Upper lobe of right lung (tissue), 1 donor: ENCODE measurements at places on chromosomes 1 and 21. TPM values are rescaled to one million over a fixed set of nuclear protein-coding genes. Genes with fewer than 3 reads are reported as not detected.
A peak's percentile ranks its signal among the peaks of the same experiment; 100 is the strongest.

The NPR1 gene
- total RNA-seq: 69.4 TPM

The KCNA2 gene
- total RNA-seq: 0.64 TPM

DNA sequence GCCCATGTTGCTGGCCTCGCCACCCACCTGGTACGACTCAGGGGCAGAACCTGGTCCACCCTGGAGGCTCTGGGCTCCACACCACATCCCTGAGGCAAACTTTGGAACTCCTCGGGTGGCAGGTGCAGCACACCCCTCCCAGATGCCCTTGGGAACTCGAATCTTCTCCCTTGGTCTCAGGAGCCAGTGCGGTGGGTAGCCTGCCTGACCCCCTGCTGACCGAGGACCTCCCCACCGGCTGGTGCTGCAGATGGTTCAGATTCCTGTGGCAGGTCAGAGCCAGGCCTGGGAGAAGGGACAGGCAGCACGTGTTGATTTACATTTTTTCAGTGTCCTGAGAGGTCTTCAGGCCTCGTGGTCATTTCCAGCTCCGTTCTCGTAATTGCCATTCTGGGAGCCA, 6.3 kb upstream of the CFAP410 start:
- DNase-seq: no peak

DNA sequence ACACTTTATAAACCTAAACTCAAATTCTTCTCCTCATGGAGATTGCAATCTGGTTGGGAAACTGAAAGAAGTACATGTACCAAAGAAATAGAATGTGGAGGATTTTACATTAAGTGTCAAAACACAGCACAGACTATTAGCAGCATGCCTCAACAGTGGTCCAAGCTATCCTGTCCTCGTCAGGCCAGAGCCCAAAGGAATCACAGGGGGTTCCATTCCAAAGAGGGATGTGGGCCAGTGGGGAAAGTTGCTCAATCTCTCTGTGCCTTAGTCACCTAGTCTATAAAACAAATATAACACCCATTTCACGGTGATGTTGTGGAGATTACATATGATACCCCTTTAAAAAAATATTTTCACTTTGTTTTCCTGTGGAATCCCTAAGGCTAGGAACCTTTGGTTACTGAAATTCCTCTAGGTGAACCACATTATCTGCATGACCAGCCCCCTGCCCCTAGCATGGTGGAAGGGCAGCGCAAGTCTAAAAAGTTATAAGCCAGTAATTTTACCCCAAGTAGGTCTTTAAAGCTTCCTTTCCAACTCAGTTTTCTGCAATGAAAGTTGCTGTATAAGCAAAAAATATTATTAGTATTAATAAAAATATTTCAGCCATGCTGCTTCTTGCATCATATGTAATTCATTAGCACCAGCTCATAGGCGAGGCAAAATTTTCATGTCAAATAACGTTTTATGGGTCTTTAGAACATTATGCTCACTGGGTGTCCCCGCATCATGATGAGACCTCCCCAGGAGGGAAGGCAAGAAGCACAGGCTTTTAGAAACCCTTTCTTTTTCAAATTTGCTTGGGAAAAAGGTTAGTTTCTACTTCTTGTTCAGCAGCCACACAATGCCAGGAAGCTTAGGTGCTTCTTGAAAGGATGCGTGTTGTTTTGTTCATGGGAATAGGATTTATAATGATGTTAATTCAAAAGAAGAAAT, 548.8 kb upstream of the PKN2 start:
- DNase-seq: no peak

DNA sequence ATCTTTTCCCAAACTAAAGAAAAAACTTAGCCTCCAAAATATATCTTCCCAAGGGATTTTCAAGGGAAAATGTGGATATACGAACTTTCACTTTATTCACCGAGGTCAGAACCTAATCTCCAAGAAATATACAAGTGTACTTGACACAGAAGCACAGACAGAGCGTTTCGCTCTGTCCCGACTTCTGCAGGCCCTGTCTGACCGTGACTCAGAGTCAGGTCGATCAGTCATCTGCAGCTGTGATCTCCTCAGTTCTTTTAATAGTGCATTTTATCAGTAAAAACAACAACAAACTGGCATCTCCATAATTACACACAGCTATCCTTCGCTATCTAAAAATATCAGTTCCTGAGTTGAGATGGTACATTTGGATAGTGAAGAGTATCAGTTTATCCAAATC, 226.6 kb downstream of the TM2D1 start:
- no peak for DNase-seq

GRCh38 chr1:226723657-226724532, 15.2 kb downstream of the ITPKB start:
- DNase-seq: no peak

GRCh38 chr21:34223376-34223775, 140.4 kb upstream of the KCNE2 start:
- no peak for DNase-seq

- DNase-seq: no peak
Observed at GRCh38 chr21:25578056-25578961, 29.0 kb downstream of the MRPL39 start.

DNA sequence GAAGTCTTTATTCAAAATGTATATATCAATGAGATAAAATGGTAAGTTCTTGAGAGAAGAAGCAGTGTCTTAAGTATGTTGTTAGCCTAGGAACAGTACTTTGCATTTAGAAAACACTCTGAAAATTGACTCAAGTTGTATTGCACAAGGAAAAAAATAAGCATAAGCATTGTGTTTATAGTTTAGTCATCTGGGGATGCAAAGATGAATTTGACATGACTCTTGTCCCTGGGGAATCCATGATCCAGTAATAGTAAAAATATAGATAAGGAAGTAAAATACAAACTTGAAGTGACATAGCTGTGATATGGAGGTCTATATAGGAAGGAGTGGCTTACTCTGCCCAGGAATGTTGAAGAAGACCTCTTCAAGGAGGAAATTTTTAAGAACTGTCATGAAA, 185.0 kb upstream of the PTBP2 start:
- DNase-seq: no peak

GRCh38 chr1:64179588-64179987, 23.8 kb upstream of the UBE2U start:
- no peak for DNase-seq

DNA sequence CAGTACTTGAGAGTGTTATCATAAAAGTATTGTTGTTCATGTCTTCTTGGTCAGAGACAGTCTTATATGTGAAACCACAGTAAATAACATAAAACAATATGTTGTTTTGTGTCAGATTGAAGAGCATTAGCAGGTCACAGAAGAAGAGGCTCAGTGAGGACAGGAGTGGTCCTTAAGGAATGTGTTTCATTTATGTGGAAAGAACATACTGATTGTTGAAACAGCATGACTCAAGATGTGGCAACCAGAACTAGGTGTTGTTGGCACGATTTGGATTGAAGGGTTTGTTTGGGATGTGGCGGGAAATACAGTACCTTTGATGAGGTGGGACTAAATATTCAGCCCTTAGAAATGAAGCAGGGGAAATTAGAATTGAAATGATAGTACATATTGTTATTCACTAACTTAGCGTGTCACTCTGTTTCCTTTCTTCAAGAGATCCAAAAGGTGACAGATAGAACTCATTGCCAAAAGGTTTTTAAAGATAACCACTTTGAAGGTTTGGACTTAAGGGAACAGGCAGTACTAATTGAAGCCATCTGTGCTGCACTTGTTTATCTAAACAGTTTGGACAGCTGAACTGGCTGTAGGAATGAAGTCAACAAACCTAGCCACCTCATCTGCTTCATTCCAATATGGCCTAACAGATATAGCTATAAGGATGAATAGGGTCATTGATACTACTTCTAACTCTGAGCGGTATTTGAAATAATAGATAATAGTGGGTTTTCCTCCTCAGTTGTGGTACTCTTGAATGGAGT, 14.4 kb downstream of the RALGPS2 start:
- DNase-seq: no peak

- DNase-seq: peak; percentile 96
Observed at GRCh38 chr1:8817412-8818324, at the start of gene RERE. Gene RERE (minus strand): TSS chr1:8817640.

DNA sequence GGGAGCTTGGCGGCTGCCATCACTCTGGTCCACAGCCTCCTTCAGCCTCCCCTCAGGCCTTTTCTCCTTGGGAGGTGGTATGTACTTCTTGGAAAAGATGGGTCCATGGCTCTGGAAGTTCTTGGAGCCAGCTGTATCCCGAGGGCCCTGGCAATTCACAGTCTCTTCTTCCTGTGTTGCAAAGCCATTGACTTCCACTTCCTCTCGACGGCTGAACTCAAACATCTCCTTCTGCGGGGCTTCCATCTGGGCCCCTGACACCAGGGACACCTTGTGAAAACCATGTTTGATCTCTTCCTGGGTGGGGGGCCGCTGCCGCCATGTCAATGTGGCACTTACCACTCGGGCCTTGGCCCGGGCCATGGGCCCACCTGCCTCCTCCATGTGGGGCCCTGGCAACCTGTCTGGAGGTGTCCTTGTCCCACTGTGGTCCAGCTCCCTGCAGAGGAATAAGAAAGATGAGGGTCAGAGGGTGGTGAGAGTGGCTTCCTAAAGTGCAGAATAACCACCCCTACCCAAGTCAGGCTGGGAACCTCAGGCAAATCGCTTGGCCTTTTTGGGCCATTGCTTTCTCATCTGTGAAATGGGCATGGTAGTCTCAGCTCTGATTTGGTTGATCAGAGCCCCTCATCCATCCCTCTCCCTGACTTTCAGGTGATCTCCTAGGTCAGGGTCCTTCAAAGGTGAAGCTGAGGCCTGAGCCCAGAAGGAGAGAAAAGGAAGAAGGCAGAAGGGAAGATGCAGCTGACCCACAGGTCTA, 7.5 kb downstream of the CRYBG2 start:
- no peak for DNase-seq
